SJSA1 (cell line): ENCODE measurements at places on chromosomes 3 and 15.

DNA sequence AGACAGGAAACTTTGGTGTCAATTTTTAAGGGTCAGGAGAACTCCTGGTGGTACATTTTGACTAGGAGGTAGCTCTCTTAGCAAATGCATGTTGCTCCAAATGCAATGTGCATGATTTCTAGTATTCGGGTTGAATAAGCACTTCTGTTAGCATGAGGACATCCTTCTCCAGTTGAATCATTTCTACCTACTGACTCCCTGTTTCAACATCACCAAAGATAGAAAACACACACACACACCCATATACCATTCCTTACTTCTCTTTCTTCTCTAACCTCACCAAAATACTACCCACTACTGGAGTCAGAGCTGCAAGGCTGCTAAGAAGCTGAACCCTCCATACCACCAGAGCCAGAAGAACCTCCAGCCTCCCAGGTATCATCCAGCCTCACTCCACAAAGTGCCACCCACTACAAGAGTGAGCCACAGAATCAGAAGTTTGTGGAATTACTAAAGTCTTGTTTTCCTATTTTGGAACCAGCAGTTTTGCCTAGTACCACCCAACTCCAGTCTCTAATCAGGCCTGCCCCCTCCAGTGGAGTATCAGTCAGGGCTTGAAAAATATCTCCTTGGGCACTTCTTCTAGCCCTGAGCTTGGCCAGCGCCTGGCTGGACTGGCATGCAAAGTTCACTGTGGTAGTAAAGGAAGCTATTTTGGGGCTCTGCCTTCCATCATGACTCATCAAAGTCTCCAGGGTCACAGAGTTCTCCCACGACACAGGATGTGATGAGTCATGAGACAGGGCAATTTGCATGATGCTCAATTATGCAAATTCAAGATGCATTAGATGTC is 110.3 kb downstream of the CYP19A1 start:
- DNase-seq, result peak; percentile 66

- DNase-seq, result no peak
Observed at GRCh38 chr3:22236490-22237270, 485.7 kb upstream of the ZNF385D start.

DNA sequence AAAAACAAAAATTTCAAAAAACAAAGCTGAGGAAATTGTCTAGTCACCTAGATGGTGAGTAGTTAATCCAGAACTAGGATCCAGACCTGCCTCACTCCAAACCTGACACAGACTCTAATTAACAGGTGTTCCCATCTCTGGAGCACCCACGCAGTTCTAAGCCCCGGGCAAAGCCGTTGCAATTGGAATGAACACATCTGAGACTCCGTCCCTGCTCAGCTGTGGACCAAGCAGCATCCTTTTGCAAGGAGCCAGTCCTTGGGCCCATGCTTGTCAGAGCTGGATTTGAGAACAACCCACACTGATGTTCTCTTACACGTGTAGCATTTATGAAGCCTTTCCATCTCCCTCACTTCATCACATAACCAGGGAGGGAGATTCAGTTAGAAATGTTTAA is 54.8 kb downstream of the LMCD1 start:
- no peak for DNase-seq

- no peak for DNase-seq
Observed at GRCh38 chr3:74614107-74614967, at the start of gene CNTN3. Gene CNTN3, minus strand, starts transcription at chr3:74614659. Its CDS starts 93,547 bp downstream, at chr3:74521112.

DNA sequence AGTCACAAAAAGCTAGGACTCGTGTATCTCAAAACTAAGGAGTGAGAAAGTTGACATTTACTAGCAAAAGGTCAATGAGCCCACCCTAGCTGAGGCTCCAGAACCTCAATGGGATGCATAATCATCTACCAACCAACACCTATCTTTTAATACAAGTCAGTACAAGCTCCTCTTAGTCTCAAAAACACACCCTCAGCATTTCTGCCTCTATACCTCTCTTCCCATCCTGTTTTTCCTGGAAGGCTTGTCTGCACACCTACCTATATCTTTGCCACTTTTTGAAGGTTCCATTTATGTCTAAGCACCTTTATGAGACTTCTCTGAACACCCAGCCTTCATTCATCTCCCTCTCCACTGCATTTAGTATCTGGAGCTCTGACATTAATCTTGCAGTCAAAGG is 10.0 kb downstream of the WWTR1 start:
- no peak for DNase-seq

DNA sequence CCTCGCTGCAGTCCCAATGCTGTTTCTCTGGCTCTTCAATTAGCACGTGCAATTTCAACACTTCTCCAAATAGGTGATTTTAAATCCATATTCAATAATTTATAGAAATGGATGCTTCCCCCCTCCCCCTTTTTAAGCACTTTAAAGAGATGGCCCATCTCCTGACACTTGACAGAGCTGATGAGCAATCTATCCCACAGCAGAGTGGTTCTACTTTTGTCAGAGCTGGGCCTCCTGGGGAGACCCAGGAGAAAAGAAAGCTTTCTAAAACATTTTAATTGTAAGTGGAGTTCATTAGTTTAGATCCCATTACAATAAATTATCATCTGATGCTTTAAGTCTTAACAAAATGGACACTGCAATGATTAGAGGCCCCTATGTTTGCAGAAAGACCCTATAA is 127.7 kb downstream of the SHQ1 start:
- DNase-seq, result no peak

DNA sequence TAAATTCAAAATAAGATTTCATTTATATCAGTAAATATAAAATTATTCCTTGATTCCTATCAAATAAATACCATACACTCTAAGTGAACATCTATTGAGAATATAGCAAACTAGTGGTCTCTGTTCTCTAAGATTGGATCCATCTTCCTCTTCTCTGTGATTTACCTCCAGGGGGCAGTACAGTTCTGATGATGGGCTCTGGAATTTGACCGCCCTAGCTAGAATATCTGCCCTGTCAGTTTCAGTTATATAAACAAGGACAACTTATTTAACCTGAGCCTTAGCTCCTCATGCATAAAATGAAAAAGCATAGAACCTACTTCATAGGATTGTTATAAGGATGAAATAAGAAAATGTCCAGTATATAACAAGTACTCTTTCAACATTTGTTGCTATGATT is 171.1 kb upstream of the CCDC54 start:
- DNase-seq, result no peak

GRCh38 chr15:66278671-66279070 is 14.7 kb upstream of the DIS3L start:
- DNase-seq, result no peak

- DNase-seq, result no peak
Observed at GRCh38 chr3:174858353-174858752, 781 bp upstream of the NAALADL2 start.

GRCh38 chr15:85615930-85616329 is 178.8 kb downstream of the KLHL25 start:
- DNase-seq, result no peak
